Hematopoietic multipotent progenitor cell treated with erythropoietin and hydrocortisone succinate and interleukin-3 and kit ligand, for 6 days (in vitro differentiated cells): ENCODE measurements at places on chromosomes 16 and 17.

DNA sequence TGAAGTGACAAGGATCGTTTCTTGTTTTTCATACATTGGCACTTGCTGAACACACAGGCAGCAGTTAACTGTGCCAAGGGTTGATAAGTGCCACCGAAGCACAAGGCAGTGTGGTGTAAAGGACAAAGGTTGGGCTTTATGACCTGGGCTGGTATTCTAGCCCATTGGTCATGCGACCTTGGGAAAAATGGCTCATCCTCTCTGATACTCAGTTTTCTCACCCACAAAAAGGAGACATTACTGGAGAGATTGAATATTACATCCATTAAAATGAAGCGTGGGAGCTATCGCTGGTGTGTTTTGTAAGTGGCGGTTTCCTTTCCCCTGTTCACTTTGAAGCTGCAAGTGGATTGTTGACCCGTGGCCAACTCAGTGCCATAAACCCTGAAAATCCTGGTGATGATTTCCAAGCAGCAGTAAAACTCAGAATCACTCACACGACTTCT, 216.9 kb downstream of the HAPSTR1 start:
- DNase-seq: no peak

DNA sequence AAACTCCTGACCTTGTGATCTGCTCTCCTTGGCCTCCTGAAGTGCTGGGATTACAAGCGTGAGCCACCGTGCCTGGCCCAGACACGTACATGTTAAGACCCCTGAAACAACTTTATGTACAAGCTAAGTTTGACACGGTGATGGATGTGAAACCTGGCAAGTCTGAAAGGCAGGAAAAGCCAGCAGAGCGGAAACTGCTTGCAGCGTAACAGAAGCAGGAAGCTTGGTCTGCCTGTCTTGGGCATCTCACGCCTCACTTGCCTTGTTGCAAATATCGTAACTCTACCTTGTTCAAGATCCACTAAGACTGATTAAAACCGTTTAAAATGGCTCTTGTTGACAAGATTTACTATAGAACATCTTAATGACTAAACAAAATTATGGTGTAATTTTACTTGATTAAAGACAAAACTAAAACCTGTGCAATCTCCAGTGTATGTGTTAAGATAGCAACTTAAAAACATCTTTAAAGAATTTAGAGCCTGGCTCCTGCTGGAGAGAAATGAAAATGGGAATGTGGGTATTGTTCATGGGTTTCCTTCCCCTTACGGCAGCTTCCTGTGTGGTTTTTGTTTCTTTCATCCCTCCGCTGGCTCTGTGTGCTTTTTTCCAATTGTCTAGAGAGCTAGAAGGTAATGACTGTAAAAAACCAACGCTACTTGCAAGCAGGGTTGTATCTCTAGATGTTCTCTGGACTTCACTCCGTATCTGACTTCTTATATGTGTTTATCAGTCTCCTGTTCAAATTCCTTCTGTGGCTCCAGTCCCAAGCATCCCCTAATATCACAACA, 477.6 kb downstream of the XYLT1 start:
- DNase-seq: peak; percentile 23

- DNase-seq: peak; percentile 76
Observed at GRCh38 chr16:67942200-67942509, 1.8 kb downstream of the LCAT start.

DNA sequence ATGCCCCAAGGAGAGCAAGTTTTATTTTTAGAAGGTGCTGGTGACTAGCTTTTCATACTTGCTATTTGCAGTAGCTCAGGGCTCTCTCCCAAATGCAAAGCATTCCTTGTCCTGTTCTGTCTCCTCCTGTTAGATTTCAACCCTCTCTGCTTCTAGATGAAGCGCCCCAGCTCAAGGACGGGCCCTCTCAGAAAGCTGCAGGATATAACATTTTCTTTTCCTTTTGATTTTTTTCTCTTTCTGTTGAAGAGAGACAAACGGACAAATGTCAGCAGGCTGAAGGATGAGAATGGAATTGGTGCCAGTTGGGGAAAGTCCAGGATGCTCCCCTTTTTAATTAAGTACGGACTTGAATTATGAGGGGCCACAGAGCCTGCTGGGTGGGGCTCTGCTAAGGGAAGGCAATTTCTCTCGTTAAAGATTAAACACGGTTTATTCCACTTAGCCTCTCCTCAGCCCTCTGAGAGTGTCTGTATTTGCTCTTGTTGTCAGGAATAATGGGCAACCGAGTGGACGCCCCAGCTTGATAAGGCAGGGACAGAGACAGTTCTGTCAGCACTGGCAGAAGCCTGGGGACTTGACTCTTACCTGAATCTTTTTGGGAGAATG, 6.2 kb upstream of the ETV4 start:
- no peak for DNase-seq

DNA sequence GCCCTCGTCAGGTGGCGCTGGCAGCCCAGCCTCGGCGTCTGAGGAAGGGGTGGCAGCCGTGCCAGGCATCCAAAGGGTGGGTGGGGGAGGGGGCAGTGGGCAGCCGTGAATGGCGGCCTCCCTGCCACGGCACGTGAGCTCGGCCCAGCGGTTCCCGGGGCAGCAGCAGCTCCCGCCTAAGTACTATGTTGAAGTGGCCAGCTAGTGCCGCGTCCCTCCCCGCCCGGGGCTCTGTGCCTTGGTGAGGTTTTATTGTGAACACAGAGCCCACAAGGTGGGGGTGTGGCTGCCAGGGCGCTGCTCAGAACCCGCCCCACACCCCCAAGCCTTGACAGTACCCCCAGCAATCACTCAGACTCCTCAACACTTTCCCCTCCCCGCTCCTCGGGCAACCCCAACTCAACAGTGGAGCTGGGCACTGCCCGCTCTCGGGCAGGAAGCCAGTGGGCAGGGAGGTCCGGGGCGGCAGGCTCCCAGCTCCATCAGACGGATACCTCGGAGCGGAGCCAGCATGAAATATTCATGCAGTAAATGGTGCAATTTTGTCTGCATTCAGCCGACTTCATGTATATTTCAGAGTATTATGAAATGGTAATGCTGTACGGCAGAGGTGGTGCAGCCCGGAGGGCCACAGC, 80.4 kb downstream of the ENGASE start:
- DNase-seq: no peak

DNA sequence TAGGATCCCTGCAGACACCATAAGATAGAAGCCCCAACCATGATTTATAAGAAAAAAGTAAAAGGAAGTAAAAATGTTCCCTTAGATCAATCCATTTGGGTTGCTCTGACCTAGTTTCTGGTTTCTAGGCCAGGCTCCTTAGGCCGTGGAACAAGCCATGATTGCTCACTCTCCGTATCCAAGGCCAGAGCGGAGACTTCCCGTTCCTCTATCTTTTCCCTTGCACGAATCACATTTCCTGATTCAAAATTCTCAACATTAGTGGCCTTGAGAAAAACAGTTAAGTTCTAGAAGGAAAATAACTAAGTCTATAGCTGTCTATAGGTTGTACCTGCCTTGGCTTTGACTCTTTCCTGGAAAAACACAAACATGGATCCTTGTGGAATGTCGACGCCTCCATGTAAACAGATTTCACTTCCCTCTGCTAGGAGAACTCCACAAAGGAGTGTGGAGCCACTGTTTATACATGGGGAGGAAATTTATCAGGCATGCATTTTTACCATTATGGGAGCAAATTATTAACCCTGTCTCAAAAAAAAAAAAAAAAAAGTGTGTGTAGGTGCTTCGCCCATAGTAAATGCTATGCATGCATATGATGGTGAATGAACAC, 149.6 kb downstream of the ZFHX3 start:
- no peak for DNase-seq

GRCh38 chr17:30701498-30701989, 122.9 kb downstream of the CRLF3 start:
- no peak for DNase-seq

GRCh38 chr16:84209989-84210388, 19.0 kb downstream of the ADAD2 start:
- DNase-seq: peak; percentile 33

- peak; percentile 22 for DNase-seq
Observed at GRCh38 chr17:10120109-10120485, 78.3 kb downstream of the GAS7 start.

GRCh38 chr16:12417030-12417814, 386.5 kb downstream of the CPPED1 start:
- no peak for DNase-seq

GRCh38 chr17:79937391-79938335, 98.0 kb downstream of the TBC1D16 start:
- DNase-seq: no peak

GRCh38 chr16:8795091-8795490, 2.3 kb downstream of the TMEM186 start:
- DNase-seq: no peak

GRCh38 chr17:77613627-77614026, 344.9 kb upstream of the TNRC6C start:
- no peak for DNase-seq

GRCh38 chr17:51651513-51652298, 391.4 kb downstream of the UTP18 start:
- no peak for DNase-seq

- no peak for DNase-seq
Observed at GRCh38 chr17:17018612-17019429, 23.4 kb upstream of the MPRIP start.

GRCh38 chr17:7763919-7764318, 46.4 kb downstream of the DNAH2 start:
- no peak for DNase-seq

DNA sequence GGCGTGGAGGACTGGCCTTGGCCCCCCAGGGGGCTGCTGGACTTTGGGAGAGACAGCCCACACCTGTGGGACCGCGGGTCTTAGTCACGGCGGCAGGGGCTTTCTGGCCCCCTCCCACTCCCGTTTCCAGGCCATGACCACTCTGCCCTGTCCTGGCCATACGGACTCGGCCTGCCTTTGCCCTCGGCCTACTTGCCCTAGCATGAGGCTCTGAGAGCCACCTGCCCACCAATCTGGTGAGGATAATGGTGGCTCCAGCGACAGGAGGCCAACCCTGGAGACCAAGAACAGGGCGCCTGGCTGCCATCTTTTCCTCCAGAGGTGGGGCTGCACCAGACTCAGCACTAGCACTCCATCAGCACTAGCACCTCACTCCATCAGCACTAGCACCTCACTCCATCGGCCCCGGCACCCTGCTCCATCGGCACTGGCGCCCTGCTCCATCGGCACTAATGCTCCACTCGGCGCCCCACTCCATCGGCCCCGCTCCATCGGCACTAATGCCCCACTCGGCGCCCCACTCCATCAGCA, 7.0 kb downstream of the ZNF213 start:
- no peak for DNase-seq

DNA sequence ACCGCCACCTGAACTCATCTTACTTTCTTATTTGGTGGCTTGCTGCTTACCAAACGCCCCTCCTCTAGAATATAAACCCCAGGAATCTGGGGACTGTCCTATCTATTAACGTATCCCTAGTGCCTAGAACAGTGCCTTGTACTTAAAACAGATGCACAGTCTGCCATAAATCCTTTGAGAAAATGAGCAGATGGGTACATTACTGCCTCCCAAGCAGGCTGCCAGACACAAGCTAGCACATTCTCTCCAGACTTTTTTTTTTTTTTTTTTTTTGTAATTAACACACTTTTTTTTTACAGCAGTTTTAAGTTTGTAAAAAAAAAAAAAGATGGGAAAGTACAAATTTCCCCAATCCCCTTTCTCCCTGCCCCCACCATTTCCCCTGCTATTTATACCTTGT, 57.3 kb upstream of the RPL38 start:
- no peak for DNase-seq

- no peak for DNase-seq
Observed at GRCh38 chr16:24367186-24367710, 111.1 kb downstream of the CACNG3 start.
